ENCODE measurements at places on chromosomes 6 and 20.

GRCh38 chr6:69038841-69039240, 403.8 kb downstream of the ADGRB3 start:
- no peak for DNase-seq

DNA sequence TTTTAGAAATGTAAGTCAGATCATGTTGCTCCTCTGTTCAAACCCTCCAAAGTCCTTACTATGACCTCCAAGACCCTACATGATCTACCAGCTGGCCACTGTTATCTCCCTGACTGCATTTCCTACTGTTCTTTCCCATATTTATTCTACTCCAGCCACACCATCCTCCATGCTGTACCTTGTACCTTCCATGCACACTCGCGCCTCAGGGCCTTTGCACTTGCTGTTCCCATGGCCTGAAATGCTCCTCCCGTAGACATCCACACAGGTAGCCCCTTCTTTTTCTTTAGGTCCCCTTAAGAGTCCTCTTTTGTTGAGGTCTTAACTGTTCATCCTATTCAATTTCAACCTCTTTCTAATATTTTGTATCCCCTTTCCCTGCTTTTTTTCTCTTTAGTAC, 47.0 kb downstream of the HEBP2 start:
- no peak for DNase-seq

- no peak for DNase-seq
Measured at GRCh38 chr6:134020968-134021367, 31.5 kb downstream of the SLC2A12 start.

GRCh38 chr20:32012159-32012688, 2.0 kb downstream of the CCM2L start:
- DNase-seq = no peak

GRCh38 chr6:56759521-56759920, 116.8 kb upstream of the DST start:
- no peak for DNase-seq

DNA sequence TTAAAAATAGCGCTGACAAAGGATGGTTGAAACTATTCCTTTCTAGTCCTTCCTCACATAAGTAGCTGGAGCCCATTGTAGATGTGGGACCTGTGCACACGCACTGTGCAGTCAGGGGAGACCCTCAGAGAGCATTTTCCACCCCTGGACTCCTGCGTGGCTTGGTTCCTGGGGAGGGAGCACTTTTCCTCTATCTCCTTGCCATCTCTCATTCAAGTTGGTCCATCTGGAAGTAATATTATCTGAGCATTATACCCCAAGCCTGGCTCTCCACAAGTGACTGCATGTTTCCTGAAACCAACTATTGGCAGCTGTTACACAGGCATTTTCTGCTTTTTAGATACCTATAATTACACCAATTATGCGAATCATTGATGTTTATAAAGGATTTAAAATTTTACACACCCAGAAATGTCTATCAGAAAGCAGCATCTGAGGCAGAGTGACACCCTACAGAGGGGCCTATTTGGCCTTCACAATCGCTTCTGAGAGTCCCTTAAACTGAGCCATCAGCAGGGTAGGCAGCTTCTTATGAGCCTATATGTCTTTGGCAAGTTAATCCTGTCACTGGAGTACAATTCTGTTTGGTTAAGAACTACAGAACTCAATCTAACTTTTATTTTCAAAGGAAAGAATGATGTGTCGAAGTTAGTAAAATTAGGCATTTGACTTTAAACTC, 18.7 kb downstream of the SOX4 start:
- DNase-seq = no peak

- DNase-seq = no peak
Measured at GRCh38 chr6:150876598-150876997, 11.1 kb downstream of the MTHFD1L start.

DNA sequence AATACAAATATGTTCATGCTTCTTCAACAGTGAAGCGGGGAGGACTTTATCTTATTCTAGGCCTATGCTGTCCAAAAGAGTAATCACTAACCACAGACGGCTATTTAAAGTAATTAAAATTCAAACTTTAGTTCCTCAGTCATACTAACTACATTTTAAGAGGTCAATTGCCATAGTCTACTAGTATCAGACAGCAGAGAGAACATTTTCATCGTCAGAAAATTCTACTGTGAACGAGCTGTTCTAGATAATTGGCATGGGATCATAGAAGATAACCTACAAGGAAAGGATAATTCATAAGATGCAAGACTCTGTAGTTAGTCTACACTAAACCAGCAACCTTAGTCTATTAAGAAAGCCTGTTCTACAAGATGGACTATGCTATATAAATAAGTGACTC, 44.4 kb downstream of the PRKN start:
- no peak for DNase-seq

- peak; percentile 57 for DNase-seq
Measured at GRCh38 chr6:26056583-26057350, 30.5 kb upstream of the HFE start.

- no peak for DNase-seq
Measured at GRCh38 chr6:34237316-34237721, 646 bp downstream of the HMGA1 start.

GRCh38 chr6:37980222-37980595, 160.7 kb downstream of the ZFAND3 start:
- DNase-seq = no peak

DNA sequence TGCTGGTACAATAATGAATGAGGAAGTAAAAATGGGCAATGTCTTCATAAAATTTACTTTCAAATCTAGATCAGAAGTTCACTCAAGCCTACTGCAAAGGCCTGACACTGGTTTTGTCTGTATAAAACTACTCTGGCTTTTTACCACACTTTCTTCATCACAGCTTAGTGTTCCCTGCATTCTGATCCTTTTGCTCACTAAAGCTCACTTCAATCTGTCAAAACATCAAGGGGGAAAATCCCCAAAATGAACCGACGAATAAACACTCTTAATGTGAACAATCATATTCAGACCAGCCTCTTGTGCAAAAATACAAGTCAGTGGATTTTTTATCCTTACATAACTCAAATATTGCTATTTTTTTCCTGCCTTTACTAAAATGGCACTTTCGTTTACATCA, 98.5 kb downstream of the PRDM1 start:
- no peak for DNase-seq

DNA sequence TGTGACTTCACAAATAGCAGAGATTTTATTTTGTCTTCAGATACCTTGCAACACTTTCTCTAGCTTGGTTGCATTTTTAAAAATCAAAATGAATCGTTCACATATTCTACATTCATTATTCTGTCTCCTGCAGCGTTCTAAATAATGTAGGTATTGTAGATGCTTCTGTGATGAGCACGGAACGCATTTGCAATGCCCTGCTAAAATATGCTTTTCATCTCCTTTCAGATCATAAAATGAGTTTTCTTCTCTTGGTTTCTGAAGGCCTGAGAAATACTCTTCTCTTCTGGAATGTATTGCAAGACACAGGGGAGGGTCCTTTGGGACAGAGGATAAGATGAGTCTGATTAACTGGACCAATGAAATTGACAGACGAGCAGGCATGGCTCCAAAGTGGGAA, 390.7 kb downstream of the PREX1 start:
- DNase-seq = no peak

DNA sequence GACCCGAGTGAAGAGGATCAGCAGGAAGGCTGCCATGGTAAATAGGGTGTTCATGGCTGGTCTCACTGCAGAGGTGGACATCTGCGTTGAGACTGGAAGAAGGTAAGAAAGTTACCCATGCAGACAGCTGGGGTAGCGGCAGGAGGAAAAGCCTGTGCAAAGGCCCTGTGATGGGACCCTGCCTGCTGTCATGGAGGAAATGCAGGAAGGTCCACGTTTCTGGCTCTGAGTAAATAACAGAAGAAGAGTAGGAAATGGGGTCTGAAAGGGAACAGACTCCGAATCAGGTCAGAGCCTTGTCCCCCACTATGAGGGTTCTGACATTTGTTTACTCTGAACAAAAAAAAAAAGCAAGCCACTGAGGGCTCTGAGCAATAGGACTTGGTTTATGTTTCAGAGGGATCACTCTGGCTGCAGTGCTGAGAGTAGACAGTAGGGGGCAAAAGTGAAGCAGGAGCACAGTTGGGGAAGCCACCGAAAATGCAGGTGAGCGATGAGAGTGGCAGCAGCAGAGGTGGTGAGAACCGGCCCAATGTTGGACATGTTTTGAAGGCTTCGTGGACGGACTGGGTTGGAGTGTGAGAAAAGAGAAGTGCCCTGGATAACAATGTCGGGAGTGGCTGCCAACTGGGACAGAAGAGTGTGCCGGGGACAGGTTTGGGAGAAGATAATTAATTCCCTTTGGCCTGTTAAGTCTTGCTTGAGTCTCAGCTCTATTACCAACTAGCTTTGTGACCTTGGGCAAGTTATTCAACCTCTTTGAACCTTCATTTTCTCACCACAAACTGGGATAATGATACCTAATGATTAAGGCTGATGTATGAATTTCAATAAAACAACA, 57.9 kb upstream of the MAP7 start:
- no peak for DNase-seq

DNA sequence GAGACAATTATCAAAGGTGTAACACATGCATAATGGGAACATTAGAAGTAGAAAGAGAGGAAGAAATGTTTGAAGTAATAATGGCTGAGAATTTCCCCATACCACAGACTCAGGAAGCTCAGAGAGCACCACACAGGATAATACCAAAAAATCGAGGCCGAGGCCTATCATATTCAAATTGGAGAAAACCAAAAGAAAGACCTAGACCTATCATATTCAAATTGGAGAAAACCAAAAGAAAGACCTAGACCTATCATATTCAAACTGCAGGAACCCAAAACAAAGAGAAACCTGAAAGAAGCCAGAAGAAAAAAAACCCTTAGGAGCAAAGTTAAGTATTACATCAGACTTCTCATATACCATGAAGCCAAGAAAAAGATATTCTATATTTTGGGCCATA, 18.0 kb downstream of the NINL start:
- no peak for DNase-seq

DNA sequence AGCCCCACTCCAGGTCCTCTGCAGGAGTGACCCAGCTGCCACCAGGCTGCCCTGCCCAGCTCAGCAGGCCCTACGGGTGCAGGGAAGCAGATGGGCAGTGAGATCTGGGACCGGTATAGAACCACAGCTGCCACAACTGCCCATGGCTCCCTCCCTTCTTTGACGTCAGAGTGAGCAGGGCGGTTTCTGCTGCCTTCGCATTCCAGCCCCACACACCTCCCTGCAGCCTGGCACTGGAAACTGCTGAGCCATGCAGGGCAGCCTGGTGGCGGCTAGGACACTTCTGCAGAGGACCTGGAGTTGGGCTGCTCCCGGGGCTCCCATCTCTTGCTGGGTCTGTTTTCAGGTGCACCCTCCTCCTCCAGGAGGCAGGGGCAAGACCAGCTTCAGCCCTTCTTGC, 101.6 kb upstream of the CD93 start:
- DNase-seq = no peak

- no peak for DNase-seq
Measured at GRCh38 chr20:19497064-19497463, 261.0 kb upstream of the RIN2 start.

DNA sequence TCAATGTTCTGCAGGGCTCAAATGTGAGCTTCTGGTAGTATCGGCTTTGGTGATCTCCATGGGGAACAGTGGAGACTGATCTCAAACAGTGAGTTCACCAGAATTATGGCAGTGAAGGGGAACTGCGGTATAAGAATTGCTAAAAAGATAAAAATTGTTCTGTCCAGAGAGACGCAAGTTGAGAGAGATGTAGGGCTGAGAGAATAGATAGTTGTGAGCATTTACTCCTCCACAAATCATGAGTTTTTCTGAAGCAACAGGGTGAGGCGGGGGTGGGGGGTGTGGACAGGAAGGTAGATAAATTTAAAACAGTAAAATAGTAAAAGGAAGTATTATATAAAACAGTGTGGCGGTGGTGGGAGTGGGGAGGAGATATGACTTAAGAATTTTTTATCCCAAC, 98.6 kb upstream of the NEDD9 start:
- DNase-seq = no peak
